ENCODE measurements at places on chromosomes 2 and 18. TPM values are rescaled to one million over a fixed set of nuclear protein-coding genes. Genes with fewer than 3 reads are reported as not detected.

GRCh38 chr2:110866466-110866865 is 134.1 kb downstream of the ACOXL start:
- peak; percentile 69 for DNase-seq

GRCh38 chr18:34809451-34810072 is 99.5 kb downstream of the DTNA start:
- DNase-seq = no peak

- DNase-seq = no peak
These were observed 44.8 kb upstream of the OTOF start for GRCh38 chr2:26522751-26523171.

Gene MRO
- total RNA-seq = not detected

Gene LRRC30
- total RNA-seq = not detected

Data from activated naive CD4-positive, alpha-beta T cell treated with anti-CD3 and anti-CD28 coated beads, Interleukin-2, amount 50 U/mL, for 72 hours (primary cell).